Activated T-helper 2 cell treated with anti-CD3 and anti-CD28 coated beads, Interferon-gamma antibody, Interleukin-2, Interleukin-4, amounts not matched to agents 10 μg/mL and 5 μg/mL and 100 μg/mL, durations not matched to agents 14 hours and 24 hours and 36 hours (primary cell): ENCODE measurements at places on chromosomes 2 and 18. TPM values are rescaled to one million over a fixed set of nuclear protein-coding genes. Genes with fewer than 3 reads are reported as not detected.
A peak's percentile ranks its signal among the peaks of the same experiment; 100 is the strongest.

DNA sequence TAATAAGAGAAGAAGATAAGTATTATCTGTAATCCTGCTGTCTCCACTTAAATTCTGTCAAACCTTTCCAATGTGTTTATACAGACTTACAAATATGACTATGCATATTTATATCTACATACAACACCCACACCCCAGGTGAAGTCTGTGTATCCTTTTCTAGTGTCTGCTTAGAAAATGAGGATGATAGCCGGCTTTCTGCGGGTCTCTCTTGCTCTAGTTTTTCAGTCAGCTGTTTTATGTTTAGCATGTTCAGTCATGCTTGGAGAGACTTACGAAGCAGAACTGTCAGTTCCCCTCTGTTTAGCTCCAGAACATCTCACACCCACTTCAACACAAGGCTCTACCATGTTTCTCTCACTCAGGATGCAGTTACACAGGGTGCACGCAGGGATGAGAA is 137.3 kb upstream of the NFATC1 start:
- no peak overlapping the region for H3K27ac ChIP-seq
- no peaks in the 10 kb centered on the region for H3K27me3 ChIP-seq
- H3K4me3 ChIP-seq = no peak overlapping the region
- no peaks in the 10 kb centered on the region for H3K36me3 ChIP-seq

- no peak overlapping the region for H3K4me3 ChIP-seq
- no peaks in the 10 kb centered on the region for H3K27me3 ChIP-seq
- H3K4me1 ChIP-seq = no peaks in the 10 kb centered on the region
- no peaks in the 10 kb centered on the region for H3K36me3 ChIP-seq
- no peak overlapping the region for H3K27ac ChIP-seq
These were observed 80.7 kb downstream of the LYPD1 start for GRCh38 chr2:132589111-132589830.

DNA sequence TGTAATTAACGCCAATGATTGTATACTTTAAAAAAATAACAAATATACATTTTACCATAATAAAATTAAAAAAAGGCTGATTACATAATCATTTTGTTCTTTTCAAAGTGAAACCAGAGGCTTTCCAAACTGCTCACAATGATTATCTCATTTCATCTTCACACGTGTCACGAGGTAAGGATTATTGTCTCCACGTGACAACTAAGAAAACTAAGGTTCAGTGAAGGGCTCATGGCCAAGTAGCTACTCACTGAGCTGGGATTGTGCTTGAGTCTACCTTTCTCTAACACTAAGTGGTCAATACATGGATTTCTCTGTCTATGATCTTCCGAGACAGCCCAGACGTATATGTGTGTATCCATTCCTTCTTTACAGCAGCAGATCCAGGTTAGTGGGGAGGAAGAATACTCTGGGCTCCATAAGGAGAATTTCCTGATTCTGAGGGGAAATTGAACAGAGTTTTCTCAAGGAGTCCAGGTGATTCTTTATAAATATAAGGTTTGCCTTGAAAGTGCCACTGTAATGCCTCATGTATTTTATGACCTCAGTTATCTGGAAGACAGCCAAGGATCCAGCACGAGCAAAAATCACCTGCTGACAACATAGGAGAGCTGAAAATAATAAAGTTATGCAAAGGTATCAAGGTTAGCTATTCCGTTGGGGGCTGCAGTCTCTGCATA is 25.6 kb upstream of the ACSL3 start:
- peaks cover 16% of the 10 kb centered on the region for H3K27me3 ChIP-seq
- H3K27ac ChIP-seq = no peak overlapping the region
- H3K36me3 ChIP-seq = no peaks in the 10 kb centered on the region
- peaks cover 3% of the 10 kb centered on the region for H3K4me1 ChIP-seq

- no peak overlapping the region for H3K4me3 ChIP-seq
- DNase-seq = no peak
- H3K27me3 ChIP-seq = no peaks in the 10 kb centered on the region
- H3K27ac ChIP-seq = no peak overlapping the region
These were observed 13.4 kb upstream of the CLASP1 start for GRCh38 chr2:121662656-121663055.

- H3K27me3 ChIP-seq = peaks cover 48% of the 10 kb centered on the region
- DNase-seq = no peak
- no peak overlapping the region for H3K4me3 ChIP-seq
- no peaks in the 10 kb centered on the region for H3K4me1 ChIP-seq
These were observed 524 bp upstream of the KLHL14 start for GRCh38 chr18:32773382-32773712.

GRCh38 chr2:180781276-180781675 is 199.1 kb upstream of the UBE2E3 start:
- H3K27ac ChIP-seq = no peak overlapping the region
- H3K36me3 ChIP-seq = no peaks in the 10 kb centered on the region
- H3K27me3 ChIP-seq = no peaks in the 10 kb centered on the region
- DNase-seq = no peak
- no peaks in the 10 kb centered on the region for H3K4me1 ChIP-seq

GRCh38 chr2:30122362-30122761 is 24.4 kb upstream of the YPEL5 start:
- no peak for DNase-seq
- H3K36me3 ChIP-seq = no peaks in the 10 kb centered on the region
- peaks cover 37% of the 10 kb centered on the region for H3K27me3 ChIP-seq

GRCh38 chr2:12094134-12094533 is 347.7 kb downstream of the LPIN1 start:
- no peaks in the 10 kb centered on the region for H3K4me1 ChIP-seq
- no peaks in the 10 kb centered on the region for H3K36me3 ChIP-seq
- H3K4me3 ChIP-seq = no peak overlapping the region
- H3K27me3 ChIP-seq = peaks cover 19% of the 10 kb centered on the region
- DNase-seq = no peak
- no peak overlapping the region for H3K27ac ChIP-seq

GRCh38 chr18:74906184-74906583 is 302.8 kb downstream of the PTGR3 start:
- H3K27ac ChIP-seq = no peak overlapping the region
- H3K36me3 ChIP-seq = no peaks in the 10 kb centered on the region
- no peaks in the 10 kb centered on the region for H3K27me3 ChIP-seq
- DNase-seq = no peak
- peaks cover 3% of the 10 kb centered on the region for H3K4me1 ChIP-seq

GRCh38 chr18:52009958-52010357 is 330.0 kb upstream of the DCC start:
- no peaks in the 10 kb centered on the region for H3K4me1 ChIP-seq
- H3K36me3 ChIP-seq = no peaks in the 10 kb centered on the region
- no peaks in the 10 kb centered on the region for H3K27me3 ChIP-seq
- H3K27ac ChIP-seq = no peak overlapping the region

DNA sequence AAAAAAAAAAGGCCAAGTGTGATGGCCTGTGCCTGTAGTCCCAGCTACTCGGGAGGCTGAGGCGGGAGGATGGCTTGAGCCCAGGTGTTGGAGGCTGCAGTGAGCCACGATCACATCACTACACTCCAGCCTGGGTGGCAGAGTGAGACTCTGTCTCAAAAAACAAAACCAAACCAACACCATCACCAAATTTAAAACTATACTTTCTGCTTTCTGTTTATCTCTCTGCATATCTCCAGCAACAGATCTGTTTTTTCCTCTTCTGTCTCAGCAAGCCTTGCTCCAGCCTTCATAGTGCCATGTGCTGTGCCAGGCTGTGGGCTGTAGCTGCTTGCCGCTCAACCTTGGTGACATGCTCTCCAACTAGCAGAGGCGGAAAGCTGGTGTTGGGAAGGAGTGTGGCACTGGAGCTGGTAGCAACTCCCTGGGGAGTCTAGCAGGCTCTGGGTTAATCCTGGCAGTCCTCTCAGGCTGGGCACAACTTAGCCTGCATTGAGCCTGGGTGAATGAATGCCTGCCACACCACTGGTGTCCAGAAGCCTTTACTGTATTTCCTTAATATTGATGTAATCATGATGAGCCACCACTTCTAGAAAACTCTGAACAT is 204.1 kb downstream of the LDLRAD4 start:
- peaks cover 36% of the 10 kb centered on the region for H3K4me1 ChIP-seq
- DNase-seq = no peak
- H3K27ac ChIP-seq = no peak overlapping the region
- H3K36me3 ChIP-seq = peaks cover 2% of the 10 kb centered on the region
- H3K27me3 ChIP-seq = no peaks in the 10 kb centered on the region
- H3K4me3 ChIP-seq = no peak overlapping the region

GRCh38 chr2:227623226-227623625 is 5.9 kb downstream of the SCYGR4 start:
- no peaks in the 10 kb centered on the region for H3K36me3 ChIP-seq
- H3K4me3 ChIP-seq = no peak overlapping the region
- no peak for DNase-seq
- no peak overlapping the region for H3K27ac ChIP-seq

DNA sequence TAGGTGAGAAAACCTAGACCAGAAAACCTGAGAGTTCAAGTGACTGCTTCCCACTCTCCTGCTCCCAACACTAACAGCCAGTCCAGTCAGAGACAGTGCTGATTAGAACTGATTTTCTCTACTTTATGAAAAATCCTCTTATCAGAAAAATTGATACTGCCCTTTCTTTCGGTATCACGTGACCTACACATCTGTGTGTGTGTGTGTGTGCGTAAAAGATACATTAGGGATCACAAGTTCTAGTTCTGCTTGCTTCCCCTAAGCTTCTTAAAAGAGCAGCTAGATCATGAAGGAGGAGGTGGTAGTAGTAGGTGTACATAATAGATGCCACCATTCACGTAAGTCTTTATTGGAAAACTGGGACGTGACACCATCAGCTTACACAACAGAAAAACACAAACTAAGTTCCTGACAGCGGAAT is 1.5 kb downstream of the ARL5A start:
- peak overlapping the region; percentile 22 for H3K27ac ChIP-seq
- peaks cover 26% of the 10 kb centered on the region for H3K36me3 ChIP-seq
- H3K4me1 ChIP-seq = peaks cover 39% of the 10 kb centered on the region
- H3K27me3 ChIP-seq = no peaks in the 10 kb centered on the region

DNA sequence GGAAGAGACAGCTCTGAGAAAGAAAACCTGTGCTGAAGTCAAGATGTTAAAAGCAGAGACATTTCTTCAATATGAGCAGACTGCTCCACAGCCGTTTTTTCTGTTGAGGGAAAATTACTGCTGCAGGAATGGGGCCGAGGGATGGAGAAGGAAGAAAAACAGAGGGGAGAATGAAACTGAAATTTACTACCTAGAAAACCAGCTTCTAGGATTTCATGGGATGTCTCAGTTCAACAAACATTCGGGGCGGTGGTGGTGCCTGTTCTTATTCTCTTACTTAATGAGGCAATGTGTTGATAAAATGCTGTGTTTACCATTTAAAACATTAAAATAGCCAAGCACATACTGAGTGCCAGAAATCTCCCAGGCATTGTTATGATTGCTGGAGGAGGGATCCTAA is 557.1 kb upstream of the MEX3C start:
- H3K27ac ChIP-seq = no peak overlapping the region
- no peak for DNase-seq
- no peaks in the 10 kb centered on the region for H3K4me1 ChIP-seq
- H3K27me3 ChIP-seq = no peaks in the 10 kb centered on the region
- H3K4me3 ChIP-seq = no peak overlapping the region

GRCh38 chr18:63570721-63571120 is 16.4 kb upstream of the SERPINB13 start:
- H3K4me1 ChIP-seq = no peaks in the 10 kb centered on the region
- H3K27ac ChIP-seq = no peak overlapping the region
- peaks cover 13% of the 10 kb centered on the region for H3K27me3 ChIP-seq
- DNase-seq = no peak
- H3K36me3 ChIP-seq = no peaks in the 10 kb centered on the region

DNA sequence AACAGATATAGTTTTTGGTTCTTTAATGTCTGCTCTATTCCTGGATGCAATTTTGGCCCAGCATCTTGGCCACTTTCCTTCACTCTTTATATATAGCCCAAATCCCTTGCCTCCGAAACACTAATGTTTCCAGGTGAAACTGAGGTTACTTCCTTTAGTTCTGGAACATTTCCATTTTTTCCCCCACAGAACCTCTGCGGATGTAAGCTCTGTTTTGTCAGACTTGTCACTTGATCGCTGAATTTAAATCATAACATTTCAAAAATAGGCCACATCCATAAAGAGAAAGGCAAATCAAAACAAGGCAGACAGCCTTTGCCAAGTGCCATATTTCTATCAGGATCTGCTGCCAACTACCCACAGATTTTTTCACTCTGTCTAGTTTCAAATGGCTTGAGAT is 115.1 kb downstream of the ANKRD44 start:
- no peaks in the 10 kb centered on the region for H3K27me3 ChIP-seq
- no peak for DNase-seq
- H3K36me3 ChIP-seq = peaks cover 22% of the 10 kb centered on the region
- H3K27ac ChIP-seq = peak overlapping the region; percentile 47
- peaks cover 78% of the 10 kb centered on the region for H3K4me1 ChIP-seq
- H3K4me3 ChIP-seq = no peak overlapping the region

DNA sequence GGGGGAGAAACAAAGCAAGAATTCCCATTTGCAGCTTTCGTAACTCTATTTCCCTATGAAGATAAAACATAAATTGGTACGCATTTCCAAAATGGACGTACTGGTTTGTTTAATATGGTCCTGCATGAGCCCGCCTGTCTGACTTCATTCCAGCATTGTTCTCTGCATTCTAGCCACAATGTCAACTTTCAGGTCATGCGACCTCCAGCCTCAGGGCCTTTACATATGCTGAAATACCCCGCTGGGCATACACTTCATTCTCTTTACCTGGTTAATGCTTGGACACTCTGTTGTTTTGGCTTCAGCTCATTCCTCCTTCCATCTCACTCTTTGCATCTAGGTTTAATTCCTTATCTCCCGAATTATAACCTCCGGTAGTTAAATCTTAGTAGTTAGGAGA is 103.7 kb upstream of the DNMT3A start:
- H3K27ac ChIP-seq = no peak overlapping the region
- no peak overlapping the region for H3K4me3 ChIP-seq
- H3K36me3 ChIP-seq = peaks cover 18% of the 10 kb centered on the region
- H3K4me1 ChIP-seq = peaks cover 3% of the 10 kb centered on the region
- no peaks in the 10 kb centered on the region for H3K27me3 ChIP-seq
- DNase-seq = no peak

The ICOS gene
- 76.2 and 78.7 TPM in 2 replicates for total RNA-seq

The SLC8A1 gene
- total RNA-seq = 5.5 and 5.7 TPM in 2 replicates

The IRS1 gene
- 1.9 and 3.1 TPM in 2 replicates for total RNA-seq

The GALNT13 gene
- total RNA-seq = not detected in 2 replicates

The C2orf78 gene
- not detected in 2 replicates for total RNA-seq

The AKAIN1 gene
- total RNA-seq = not detected in 2 replicates

The PTCD3 gene
- total RNA-seq = 190 and 195 TPM in 2 replicates

The TPO gene
- total RNA-seq = not detected in 2 replicates

The DYNAP gene
- total RNA-seq = not detected in 2 replicates

The OTOS gene
- total RNA-seq = not detected in 2 replicates

The OSR1 gene
- not detected in 2 replicates for total RNA-seq

The THADA gene
- 48.3 and 48.4 TPM in 2 replicates for total RNA-seq
